Activated T-cell treated with anti-CD3 and anti-CD28 coated beads for 1 hour (primary cell): ENCODE measurements at places on chromosomes 2 and 18.
A peak's percentile ranks its signal among the peaks of the same experiment; 100 is the strongest.

DNA sequence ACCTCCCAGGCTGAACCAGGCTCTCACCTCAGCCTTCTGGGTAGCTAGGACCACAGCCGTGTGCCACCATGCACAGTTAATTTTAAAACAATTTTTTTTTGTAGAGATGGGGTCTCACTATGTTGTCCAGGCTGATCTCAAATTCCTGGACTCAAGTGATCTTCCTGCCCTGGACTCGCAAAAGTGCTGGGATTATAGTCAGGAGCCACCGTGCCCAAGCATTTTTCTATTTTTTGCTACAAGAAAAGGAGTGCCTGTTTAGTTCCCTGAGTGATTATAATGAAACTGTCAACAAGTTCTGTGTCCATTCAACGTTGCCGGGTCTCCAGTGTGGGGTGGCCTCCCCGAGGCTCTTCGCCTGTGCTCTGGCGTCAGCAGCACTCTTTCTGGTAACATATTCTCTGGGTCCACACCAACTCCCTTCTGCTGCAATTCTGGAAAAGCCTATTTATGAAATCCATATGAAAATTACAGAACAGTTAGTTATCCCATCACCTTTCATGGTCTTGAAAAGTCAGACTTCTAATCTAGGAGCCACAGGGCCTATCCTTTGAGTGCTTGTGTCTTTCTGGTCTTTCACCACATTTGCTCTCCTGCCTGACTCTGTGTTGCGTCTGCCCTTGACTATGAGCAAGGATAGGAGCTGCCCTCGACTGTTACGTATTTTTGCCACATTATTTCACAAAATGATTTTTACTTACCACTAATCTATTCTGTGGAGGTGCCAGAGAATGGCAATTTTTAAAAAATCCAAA lies 172.7 kb downstream of the SOCS6 start:
- DNase-seq: no peak

DNA sequence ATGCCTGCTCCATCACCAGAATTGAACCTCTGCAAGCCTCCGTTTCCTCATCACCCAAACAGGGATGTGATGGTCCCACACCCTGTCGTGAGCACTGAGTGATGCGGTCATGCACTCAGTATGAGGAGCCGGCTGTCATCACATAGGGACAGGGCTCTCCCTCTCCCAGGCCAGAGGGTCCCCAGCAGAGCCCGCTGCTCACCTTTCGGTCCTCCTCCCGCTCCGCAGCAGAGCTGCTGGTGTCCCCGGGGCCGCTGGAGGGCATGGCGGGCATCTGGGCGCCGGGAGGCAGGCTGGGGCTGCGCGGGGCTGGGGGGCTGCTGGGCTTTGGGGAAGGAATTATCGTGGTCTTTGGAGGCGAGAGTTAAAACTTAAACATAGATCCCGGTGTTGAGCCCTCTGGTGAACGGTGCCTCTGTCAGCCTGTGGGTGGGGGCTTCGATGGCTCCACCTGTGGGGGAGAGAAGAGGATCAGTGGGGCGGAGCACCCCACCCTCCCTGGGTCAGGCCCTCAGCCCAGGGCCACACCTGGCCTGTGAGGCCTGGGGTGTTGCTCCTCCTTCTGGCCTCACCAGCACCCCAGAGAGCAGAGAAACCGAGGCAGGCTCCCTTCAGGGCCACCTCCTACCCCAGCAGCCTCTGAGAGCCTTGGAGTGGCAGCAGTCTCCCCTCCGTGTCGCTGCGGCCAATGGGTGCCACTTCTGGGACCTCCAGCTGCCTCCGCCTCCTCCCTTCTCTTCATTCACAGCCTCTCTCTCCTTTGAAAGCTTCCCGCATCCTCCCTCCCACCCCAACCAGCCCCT lies 27.8 kb downstream of the DNMT3A start:
- DNase-seq: no peak

DNA sequence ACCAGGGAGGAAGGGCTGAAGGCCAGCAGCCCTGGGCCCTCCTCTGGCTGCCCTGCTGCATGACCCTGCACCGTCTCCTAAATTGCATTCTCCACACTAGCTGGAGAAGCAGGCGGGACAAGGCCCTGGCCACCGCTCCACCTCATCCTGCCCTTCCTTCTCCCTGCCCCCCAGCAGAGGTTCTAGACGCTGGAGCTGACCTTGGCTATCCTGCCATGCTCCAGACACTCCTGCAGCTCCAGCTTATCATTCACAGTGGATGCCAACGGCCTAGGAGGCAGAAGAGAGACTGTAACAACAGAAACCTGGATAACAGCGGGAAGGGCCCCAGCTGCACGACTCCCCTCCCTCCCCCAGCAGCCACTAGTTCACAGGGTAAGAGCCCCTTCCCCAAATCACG lies 68.4 kb upstream of the POMC start:
- no peak for DNase-seq

- DNase-seq: no peak
These were observed 20.9 kb downstream of the GKN2 start for GRCh38 chr2:68931799-68932198.

DNA sequence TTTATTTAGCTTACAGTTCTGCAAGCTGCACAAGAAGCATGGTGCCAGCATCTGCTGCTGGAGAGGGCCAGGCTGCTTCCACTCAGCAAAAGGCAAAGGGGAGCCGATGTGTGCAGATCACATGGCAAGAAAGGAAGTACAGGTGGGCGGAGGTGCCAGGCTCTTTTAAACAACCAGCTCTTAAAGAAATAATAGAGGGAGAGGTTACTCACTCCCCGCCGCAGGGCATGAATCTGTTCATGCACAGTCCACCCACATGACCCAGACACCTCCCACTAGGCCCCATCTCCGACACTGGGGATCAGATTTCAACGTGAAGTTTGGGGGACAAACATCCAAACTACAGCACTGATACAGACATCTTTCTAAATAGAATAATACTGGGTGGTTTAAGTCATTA lies 105.8 kb downstream of the MTCL1 start:
- DNase-seq: no peak

GRCh38 chr2:160288324-160288723 lies 88.3 kb upstream of the ITGB6 start:
- no peak for DNase-seq

DNA sequence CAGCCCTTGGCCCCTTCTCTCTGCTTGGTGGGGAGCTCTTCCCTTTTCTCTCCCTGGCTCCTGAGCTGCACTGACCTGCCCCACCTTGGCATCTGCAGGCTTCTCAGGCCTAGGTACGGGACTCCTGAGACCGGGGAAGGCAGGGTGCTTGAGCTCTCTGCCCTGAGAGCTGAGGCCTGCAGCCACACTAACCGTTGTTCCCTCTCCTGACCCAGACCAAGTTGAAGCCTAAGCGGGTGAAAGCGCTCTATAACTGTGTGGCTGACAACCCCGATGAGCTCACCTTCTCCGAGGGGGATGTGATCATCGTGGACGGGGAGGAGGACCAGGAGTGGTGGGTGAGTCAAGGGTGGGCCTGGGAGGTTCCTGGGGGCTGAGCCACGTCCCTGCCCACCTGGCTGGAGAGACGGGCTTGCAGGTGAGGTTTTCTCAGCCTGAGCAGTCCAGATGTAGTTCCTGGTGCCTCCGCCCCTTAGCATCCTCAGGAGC lies 22.2 kb downstream of the ITGB1BP1 start:
- DNase-seq: no peak

GRCh38 chr2:53512071-53512826 lies 255.4 kb upstream of the CHAC2 start:
- DNase-seq: no peak

GRCh38 chr2:46813020-46813415 lies 102.6 kb downstream of the MCFD2 start:
- no peak for DNase-seq

GRCh38 chr18:54440292-54440691 lies 82.6 kb downstream of the C18orf54 start:
- no peak for DNase-seq

- no peak for DNase-seq
These were observed 31.3 kb downstream of the COLEC12 start for GRCh38 chr18:468955-469790.

GRCh38 chr2:233600386-233600785 lies 17.0 kb upstream of the UGT1A8 start:
- no peak for DNase-seq

DNA sequence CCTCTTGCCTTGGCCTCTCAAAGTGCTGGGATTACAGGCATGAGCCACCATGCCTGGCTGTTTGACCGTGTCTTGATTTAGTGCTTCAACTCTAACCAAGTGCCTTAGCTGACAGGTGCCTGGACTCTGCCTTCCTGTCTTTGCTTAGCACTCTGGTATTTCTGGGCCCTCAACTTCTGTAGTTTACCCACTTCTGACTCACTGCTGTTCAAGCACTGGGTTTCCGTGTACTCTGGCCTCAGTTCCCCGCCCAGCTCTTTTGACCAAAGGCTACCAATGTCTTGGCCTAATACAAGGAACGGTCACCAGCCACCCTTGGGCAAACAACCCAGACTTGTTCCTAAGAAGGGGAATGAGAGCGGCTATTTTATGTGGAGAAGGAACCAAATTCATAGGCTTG lies 35.7 kb upstream of the CABLES1 start:
- no peak for DNase-seq

- no peak for DNase-seq
These were observed 16.8 kb downstream of the TMEM17 start for GRCh38 chr2:62489162-62489561.

- no peak for DNase-seq
These were observed 58.3 kb downstream of the NFATC1 start for GRCh38 chr18:79453816-79454735.

DNA sequence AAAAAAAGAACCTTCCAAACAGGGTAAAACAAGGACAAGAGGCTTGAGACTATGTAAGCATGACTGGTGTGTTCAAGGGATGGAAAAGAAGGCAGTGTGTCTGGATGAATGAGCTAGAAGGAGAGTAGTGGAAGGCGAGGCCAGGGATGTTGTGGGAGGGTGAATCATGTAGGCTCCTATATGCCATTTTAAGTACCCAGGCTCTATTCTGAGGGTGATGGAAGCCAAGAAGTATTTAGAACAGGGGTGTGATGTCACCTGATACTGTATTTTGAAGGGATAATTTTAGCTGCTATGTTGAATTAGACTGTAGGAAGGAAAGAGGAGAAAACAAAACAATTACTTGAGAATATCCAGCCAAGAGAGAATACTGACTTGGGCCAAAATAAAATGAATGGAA lies 524.7 kb upstream of the CRIM1 start:
- no peak for DNase-seq

GRCh38 chr18:62632788-62633455 lies 82.4 kb upstream of the PHLPP1 start:
- no peak for DNase-seq

- DNase-seq: no peak
These were observed 52.7 kb upstream of the LDLRAD4 start for GRCh38 chr18:13165636-13166423.

DNA sequence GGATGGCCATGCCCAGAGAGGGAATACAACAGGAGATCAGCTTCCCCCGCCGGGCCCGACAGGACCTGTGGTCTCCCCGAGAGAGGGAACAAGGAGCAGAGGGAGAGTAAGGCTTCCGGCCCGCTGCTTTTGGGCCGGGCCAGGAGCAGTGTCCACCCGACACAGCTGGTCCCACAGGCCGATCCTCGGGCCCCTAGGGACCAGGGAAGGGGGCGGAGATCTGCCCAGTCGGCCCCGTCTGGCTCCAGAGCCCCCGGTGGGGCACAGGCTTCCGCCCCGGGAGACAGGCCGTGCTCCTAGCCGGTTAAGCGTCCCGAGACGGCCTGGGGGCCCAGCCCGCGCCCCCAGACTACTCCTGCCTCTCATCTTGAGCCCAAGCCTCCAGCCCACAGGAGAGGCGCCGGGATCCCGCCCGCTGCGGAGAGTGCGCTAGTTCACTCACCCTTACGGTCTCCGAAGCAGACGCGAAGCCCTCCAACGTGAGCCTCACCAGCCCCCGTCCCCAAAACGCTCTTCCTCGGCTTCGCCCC lies at the start of gene MCFD2:
Gene MCFD2, minus strand, starts transcription at position 526 of the 530 bp plus-strand sequence. CDS start 6,635 bp downstream, outside the sequence.
- DNase-seq: no peak

- DNase-seq: no peak
These were observed 19.3 kb downstream of the ZAP70 start for GRCh38 chr2:97732436-97733340.

DNA sequence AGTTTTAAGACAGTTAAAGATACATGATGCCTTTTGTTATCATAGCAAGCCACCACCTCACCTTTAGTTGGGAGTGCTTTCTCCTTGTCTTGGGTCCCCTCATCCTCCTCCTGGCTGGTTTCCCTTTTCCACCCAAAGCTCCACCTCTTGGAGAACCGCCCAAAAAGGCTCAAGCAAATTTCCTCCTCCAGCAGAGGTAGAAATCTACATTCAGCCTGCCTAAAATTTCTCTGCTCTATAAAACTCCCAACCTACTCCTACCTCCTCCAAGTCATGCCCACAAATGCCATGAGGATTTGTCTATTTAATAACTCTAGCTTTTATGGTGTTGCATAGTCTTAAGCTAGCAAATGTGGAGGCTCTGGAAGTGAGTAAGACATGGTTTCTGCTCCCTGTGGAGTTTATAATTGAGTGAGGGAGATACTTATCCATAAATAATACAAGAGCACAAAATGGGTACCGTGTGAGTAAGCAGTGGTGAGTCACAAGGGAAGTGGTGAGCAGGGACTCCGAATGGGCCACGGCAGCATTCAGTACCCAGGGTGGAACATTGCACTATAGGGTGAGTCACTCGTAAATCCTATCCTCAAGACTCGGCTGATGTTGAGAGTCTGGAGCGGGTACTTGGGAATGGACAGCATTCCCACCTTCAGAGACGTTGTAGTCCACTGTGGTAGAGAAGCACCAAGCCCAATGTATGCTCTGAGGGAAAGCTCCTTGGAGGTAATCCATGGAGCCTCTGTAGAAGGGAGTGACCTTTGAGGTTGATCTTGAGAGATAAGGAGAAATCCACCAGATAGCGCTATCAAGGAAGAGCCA lies 146.3 kb downstream of the RTN4 start:
- peak; percentile 30 for DNase-seq

- DNase-seq: no peak
These were observed 53.9 kb upstream of the STPG4 start for GRCh38 chr2:47208852-47209606.

DNA sequence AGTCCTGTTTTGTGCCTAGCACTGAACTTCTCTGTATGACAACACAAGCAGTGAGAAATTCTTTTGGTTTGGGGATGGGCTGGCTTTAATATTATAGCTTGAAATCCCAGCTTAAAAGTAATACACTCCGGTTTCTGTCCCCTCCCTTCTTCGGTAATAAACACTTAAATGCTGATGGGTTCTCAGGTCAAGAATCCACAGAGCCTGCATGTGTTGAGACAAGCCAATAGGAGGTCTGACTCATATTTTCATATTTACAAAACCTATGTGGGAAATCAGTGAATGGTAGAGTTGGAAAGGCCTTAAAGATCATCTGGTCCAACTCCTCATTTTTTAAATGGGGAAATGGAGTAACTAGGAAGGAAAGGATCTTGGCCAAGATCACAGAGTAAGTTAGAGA lies 47.5 kb downstream of the VSNL1 start:
- no peak for DNase-seq

DNA sequence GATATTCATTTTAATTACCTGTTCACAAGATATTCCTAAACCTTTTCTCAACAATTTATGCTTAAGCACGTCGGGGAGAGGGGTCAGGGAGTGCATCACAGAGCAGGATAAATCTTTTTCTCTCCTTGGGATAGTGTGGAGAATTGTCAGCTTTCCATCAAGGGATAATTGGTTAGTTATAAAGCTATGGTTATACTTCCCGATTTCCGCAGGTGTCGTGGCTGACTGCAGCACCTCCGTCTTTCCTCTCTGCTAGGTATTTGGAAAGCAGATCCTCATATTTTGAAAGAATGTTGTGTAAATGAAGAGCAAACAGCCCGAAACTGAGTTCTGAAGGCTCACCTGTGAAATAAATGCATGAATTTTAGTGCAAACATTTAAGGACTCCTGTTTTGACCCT lies 778 bp downstream of the DYNC2LI1 start:
- no peak for DNase-seq
